ENCODE measurements at places on chromosomes 3 and 15.

DNA sequence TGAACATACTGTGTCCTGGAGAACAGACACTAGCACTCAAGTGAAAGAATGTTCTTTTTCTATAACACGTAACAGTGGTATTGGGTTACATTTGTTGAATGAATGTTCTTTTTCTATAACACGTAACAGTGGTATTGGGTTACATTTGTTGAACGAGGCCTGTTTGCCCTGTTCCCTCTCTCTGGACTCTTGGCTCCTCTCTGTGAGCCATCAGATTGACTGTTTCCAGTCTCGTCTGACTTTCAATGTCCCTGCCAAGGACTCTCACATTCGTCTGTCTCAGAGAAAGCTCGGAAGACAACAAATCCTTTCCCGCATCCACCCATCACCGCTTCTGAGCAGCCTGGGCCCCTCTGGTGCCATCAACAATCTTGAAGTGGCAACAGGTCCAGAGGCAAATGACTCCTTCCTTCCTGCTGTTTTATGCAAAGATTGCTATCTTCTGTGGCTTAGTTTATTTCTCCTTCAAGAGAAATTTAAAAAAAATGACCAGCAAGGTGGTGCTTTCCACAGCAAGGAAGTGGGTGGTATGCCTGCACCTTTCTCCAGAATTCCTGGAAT is 8.0 kb downstream of the TMEM45A start:
- no peak for DNase-seq

DNA sequence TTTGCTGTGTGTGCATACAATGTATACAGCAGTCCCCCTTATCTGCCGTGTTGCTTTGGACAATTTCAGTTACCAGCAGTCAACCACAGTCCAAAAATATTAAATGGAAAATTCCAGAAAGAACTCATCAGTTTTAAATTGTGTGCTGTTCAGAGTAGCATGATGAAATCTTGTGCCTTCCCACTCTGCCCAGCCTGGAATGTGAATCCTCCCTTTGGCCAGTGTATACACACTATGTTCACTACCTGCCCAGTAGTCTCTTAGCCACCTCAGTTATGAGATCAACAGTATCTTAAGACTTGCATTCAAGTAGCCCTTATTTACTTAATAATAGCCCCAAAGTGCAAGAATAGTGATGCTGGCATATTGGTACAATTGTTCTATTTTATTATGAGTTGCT is 133.6 kb upstream of the ABHD17C start:
- no peak for DNase-seq

GRCh38 chr3:186187401-186188275 is 78.7 kb upstream of the ETV5 start:
- DNase-seq: no peak

DNA sequence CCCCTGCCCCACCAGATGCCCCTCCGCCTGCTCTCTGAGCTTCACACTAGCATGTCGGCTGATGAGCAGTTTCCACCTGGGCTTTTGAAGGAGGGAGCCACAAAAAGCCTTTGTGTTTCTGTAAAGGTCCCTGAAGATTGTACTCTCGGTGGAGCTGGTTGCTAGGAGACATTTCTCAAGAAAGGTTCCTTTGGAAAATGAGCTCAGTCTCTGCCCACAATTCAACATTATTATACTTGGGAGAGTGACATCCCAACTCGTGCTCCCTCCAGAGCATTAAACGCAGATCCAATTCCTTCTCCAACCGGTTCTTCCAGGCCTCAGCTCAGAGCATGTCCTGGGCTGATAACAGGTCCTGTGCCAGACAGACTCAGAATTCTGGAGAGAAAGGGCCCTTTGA is 26.8 kb upstream of the FAM107A start:
- DNase-seq: no peak

GRCh38 chr3:140359233-140359995 is 318.4 kb upstream of the TRIM42 start:
- DNase-seq: no peak

Data from Ammon's horn (tissue), 1 donor.